ENCODE measurements at places on chromosomes 6 and 20.

DNA sequence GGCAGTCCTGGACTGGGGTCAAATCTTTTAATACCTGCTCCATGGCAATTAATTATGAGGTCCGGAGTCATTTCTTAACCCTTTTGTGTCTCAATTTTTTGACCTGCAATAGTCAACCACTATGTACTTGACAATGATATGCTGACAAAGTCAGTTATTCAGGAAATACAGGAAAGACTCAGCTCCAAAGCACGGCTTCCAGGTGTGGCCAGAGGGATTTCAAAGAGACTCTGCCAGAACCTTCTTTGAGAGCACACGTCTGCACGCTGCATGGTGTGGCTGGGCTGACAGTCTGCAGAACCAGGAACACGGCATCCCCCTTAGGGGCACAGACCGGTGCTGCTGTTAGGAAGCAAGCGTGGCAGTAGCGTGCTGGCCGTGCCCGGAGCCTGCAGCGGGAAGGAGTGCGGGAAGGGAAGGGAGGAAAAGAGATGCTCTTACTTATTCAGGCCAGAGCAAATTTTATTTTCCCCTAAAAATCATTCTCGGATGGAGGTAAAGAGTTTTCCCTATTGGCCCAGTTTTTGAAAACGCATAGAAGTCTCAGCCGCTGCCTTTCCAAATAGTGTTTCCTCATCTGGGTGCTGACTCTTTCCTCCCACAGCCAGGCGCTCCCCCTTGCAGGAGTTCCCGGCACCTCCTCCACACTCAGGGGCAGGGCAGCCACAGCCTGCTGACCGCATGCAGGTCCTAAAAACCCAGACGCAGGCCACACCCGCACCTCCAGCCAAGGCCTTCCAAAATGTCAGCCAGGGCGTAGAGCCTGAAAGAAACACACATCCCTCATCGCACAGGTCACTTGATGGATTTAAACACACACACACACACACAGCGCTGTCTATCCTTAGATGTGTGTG lies 187.4 kb upstream of the SNX9 start:
- DNase-seq, result no peak

- DNase-seq, result peak; percentile 25
Measured at GRCh38 chr6:33272275-33273128, 627 bp downstream of the RPS18 start.

- DNase-seq, result no peak
Measured at GRCh38 chr6:128554302-128554701, 33.9 kb upstream of the PTPRK start.

- DNase-seq, result no peak
Measured at GRCh38 chr6:134358320-134358719, 40.4 kb upstream of the SGK1 start.

DNA sequence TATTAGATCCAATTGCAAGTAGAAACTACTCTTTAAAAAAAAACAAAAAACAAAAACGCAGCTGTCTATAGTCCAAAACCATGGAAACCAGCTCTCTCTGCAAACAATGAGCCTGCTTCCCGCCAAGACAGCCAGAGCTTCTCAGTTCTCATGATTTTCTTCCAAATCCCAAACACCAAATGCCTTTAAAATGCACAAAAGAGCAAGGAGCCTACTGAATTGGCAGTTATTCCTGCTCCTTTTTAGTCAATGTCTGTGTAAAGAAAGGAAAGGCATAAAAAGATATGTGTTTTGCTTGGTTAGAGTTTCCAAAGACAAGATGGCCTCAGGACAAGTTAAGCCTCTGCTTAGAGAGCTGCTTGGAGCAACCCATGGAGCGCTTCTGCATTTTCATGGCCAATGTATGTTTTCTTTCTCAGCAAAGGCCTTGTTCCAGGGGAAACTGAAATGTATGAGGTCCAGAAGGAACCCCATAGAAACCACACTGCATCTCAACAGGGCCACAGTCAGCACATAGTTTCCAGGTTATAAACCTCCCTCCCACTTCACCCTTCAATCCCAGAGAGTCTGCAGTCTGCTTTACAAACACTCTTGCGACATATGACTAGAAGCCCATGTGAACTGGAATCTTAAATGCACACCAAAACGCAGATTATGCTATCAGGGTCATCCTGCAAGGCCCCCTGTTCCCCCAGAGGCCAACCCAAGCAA lies 209.3 kb upstream of the TAB2 start:
- no peak for DNase-seq

- DNase-seq, result no peak
Measured at GRCh38 chr20:36971103-36971502, 19.6 kb upstream of the SAMHD1 start.

- no peak for DNase-seq
Measured at GRCh38 chr6:26430787-26431186, 9.5 kb upstream of the BTN3A3 start.

GRCh38 chr6:147382945-147383554 lies 125.4 kb upstream of the SAMD5 start:
- peak; percentile 12 for DNase-seq

- no peak for DNase-seq
Measured at GRCh38 chr6:166487148-166487547, 99.3 kb downstream of the RAMACL start.

- peak; percentile 40 for DNase-seq
Measured at GRCh38 chr20:25280051-25280573, 32.2 kb downstream of the PYGB start.

DNA sequence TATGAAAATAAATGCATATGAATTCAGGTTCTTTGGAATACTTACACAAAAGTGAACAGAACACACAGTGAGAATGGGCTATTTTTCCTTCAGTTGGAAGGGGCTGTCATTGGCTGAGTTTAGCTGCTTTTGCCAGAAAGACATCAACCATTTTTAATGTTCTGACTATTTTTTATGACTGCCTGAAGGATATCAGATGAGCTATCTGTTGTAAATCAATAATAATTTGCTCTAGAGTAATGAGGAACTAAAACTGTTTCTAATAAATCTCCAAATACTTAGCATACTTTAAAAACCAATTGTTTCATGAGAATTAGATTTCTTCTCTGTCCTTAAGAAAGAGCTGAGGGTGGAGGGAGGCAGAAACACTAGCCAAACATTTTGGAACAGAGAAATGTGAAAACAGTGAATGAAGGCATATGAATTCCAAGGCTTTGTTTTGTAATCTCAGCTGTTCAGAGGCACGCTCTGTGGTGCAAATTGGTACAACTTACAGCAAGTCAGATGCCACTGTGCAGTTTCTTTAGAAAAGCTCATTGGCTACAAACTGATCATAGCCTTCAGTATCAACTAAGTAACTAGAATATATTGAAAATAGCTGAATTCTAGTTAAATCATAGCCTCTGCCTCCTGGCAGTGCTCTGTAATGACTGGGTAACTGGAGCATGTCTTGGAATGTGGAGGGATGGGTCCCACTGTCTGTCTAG lies 228.9 kb upstream of the JAG1 start:
- no peak for DNase-seq

- no peak for DNase-seq
Measured at GRCh38 chr6:35073766-35074471, 67.2 kb downstream of the TCP11 start.

DNA sequence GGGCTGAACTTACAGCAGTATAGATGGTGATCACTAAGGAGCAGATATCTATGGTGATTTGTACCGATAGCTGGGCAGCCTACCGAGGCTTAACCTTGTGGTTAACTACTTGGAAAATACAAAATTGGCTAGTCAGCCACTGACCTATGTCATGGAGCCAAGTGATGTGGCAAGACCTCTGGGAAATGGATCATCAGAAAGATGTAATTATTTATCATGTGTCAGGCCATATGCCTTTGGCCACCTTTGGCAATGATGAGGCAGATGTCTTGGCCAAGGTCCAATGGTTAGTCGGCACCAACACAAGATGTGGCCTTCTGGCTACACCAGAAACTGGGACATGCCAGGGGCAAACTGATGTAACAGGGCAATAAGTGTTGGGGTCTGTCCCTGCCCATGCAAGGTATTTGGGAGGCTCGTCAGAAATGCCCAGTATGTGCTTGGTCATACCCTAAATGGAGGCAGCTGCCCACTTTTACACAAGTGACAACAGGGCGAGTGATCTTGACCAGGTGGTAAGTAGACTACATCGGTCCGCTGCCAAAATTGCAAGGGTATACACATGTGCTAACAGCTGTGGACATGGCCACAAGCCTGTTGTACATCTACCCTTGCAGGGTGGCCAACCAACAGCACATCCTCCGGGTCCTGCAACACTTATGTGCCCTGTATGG lies 30.1 kb downstream of the HDDC2 start:
- no peak for DNase-seq

All from OCI-LY7 (cell line).